ENCODE measurements at places on chromosomes 4 and X.

DNA sequence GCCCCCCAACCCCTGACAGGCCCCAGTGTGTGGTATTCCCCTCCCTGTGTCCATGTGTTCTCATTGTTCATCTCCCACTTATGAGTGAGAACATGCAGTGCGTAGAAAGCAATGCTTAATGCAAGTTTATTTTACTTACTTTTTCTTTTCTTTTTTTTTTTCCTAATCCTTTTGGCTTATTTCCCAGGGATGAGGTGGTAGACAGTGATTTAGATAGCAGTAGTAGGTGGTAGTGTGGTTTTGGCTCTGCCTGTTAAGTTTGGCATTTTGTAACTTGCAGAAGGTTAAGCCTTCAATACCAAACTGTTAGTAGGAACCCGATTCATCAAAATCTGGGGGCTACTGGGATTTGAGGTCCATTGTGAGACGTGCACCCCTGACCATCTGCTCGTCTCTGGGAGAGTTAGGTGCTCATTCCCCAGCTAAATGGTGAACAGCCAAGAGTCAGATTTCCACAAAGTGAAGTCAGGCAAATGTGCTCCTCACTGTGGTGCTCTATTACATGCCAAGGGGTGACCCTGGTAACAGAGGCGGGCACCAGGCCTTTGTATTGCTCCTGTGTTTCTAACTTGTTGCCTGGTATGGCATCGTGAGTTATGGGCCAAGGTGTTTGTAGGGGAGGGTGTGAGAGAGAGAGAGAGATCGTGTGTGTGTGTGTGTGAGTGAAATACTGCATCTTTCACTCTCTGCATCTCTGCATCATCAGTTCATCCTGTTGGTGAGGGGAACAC, 70.3 kb downstream of the PHOX2B start:
- DNase-seq = no peak

- no peak for DNase-seq
Measured at GRCh38 chrX:47311932-47312774, 58.2 kb upstream of the ZNF157 start.

DNA sequence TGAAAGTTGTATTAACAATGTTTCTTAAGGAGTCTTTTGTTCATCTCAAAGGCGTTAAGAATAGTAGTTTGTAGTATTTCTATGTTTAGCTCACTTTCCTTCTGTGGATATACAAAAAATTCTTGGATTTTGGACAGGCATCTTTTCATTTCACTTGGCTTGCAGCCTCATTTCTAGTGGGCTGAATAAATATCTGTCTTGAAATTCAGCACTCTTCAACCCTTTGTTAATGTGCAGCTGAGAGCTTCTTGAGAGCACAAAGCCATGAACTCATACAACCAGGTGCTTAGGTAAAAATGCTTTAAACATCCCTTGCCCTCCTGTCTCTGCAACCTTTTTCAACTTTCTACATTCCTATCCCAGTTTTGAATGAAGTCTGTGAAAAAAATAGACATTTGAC, 1003.2 kb downstream of the C4orf33 start:
- DNase-seq = no peak

- DNase-seq = peak; percentile 78
Measured at GRCh38 chrX:69285401-69285877, 120.2 kb upstream of the PJA1 start.

GRCh38 chr4:142347241-142347640, 498.9 kb downstream of the INPP4B start:
- no peak for DNase-seq

DNA sequence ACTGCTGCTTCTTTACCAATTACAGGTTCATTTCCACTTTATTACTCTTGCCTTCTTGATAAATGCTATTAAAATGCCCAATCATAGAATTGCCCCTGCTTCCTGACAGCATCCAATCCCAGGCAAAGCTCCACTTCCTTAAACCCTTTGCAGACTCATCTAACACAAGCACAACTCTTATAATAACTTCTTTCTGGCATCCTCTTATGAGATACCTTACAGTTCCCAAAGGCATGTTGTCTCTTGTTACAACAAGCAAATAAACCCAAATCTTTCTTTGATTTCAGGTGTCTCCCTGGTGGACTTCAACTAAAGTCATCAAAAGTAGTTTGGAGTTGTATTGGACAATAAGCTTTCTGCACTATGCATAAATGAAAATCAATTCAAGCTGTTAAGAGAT, 22.5 kb upstream of the ADH7 start:
- DNase-seq = no peak

DNA sequence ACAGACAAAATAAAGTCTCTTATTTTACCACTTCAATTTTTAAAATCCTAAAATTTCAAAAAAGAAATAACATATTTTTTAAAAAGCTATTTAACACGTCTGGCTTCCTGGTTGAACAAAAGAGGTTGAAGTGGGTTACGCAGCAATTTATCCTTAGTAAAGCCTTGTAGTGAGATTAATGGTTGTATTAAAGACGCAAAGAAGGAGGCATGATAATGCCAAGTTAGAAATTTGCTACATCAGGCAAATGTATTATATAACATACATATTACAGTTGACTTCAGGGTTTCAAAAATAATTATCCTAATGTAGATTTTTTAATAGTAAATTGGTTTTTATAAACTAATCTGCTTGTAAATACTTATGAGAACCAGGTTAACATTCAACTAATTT, 35.3 kb downstream of the ANKRD17 start:
- DNase-seq = no peak

DNA sequence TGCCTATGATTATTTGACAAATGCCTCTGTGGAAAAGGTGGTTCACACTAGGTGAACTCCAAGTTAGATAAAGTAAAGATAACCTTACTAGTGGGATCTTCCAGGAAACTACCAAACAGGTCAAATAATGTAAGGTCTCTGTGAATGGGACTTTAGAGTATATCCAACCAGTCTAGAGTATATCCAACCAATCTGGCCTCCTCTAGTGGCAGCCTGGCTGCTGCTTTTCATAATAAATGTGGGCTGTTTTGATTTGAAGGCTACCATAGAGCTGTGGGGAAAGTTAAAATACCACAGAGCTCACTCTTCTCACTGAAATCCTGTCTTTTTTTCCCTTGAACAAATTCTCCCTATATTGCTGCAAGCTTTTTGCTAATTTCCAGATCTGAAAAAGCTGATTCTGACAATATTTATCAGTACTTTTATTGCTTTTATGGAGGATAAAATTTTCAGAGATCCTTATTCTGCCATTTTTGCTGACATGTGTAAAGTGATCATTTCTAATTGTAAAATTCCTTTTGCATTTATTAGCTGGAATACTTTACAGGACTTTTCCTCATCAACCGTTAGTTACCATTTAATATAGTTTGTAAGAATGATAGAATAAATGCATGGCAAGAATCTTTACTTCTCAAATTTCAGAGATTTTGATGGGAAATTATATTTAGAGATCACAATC, 111.3 kb downstream of the TET2 start:
- DNase-seq = no peak

DNA sequence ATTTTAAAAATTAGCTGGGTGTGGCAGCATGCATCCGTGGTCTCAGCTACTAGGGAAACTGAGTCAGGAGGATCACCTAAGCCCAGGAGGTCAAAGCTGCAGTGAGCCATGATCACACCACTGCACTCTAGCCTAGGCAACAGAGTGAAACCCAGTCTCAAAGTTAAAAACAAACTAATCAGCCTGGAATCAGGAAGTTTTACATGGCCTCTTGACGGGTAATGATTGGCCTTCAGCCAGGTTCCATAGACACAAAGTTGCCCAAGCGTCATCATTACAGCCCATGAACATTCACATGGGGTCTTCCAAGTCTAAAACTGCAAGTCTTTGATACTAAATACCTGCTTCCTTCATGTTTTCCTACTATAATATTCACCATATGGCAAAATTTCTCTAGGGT, 10.0 kb upstream of the RGN start:
- DNase-seq = no peak

DNA sequence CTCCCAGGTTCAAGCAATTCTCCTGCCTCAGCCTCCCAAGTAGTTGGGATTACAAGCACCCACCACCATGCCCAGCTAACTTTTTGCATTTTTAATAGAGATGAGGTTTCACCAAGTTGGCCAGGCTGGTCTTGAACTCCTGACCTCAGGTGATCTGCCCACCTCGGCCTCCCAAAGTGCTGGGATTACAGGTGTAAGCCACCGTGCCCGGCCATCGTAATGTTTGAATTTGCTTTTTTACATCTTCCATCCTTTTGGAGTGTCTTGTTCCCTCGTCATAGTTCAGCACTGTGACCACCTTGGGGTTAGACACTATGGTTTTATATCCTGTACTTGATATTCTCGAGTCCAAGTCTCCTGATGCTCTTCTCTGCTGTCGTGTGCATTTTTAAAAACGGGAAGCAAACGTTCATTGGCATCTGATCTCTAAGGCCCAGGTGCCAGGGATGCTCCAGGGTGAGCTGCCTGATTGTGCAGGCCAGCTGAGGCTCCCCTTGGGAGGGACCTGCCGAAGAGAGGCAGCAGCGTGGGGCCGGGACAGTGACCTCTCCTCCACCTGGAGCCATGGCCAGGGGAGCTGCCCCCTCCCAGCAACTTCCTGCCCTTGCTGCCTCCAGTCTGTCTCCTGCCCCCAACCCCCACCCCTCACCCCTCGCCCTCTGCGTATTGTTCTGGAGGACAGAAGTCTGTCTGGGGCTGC, 16.7 kb downstream of the DGKQ start:
- no peak for DNase-seq

DNA sequence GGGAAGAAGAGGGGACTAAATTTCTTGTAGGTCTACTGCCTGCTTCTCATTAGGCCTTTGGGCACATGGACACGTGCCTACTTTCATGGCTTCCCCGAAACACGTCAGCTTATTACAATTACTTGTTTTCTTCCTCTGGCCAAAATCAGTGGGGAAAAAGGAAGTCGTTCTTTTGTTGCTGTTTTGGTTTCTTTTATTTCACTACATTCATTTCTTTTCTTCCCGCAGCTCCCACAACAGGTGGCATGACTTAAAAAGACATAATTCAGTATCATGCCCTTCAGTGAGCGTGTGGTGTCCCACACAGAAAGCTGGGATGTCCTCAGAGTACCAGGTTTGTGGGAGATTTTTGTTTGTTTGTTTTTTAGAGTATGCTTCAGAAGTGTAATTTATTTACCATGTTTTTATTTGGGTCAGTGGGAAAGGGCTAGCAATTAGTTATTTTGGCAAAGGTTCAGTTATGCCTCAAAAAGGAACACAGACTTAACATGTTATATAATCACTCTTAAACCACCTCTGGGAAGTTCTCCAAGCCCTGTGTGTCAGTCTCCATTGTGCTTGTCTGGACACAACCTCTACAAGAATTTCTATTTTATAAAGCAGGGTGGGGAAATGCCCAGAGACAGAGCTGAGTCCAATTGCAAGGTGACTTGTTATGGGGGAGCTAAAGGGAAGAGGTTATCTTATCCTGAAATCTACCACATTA, 44.2 kb upstream of the SPRY1 start:
- DNase-seq = no peak

DNA sequence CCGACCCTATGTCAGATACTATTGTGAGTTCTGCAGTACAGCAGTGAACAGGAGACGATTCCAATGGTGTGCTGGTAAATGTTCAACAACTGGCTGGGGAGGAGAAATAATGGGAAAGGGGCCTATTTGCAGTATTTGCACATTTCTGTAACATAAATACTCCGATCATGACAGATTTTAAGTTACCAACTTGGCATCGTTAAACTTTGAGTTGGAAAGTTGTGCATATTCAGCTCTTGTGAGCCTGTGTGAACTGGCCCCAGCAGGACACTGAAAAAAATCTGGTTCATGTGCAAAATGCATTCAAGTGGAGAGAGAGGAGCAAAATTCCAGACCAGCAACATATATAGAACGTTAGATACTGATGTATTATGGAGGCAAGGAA, 175.0 kb downstream of the MAPK10 start:
- DNase-seq = no peak

GRCh38 chr4:103076747-103077347, at the start of gene SLC9B2:
SLC9B2 (minus strand) TSS chr4:103076761; CDS start chr4:103067550, 9,211 bp downstream.
- no peak for DNase-seq

DNA sequence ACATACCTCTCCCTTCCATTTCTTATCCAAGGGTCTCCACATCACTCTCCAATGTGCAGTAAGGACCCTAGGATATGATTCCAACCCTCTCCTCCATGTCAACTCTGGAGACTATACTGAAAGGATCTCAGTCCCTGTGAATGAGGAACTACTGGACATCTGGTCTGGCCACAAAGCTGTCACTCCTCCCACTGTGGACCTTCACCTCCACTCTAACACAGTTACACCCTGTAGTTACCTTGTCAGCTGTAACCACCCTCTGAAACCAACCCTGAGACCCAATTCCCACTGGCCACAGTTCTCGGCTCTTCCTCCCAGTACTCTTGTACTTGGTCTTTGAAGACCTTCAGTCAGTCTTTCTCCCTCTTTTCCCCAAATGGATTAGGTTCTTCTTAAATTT, 2.9 kb downstream of the TMEM128 start:
- DNase-seq = no peak

- DNase-seq = no peak
Measured at GRCh38 chrX:89124985-89125384, 378.0 kb downstream of the CPXCR1 start.

- no peak for DNase-seq
Measured at GRCh38 chr4:149370002-149370401, 445.6 kb downstream of the IQCM start.

- no peak for DNase-seq
Measured at GRCh38 chr4:124803641-124804040, 91.1 kb upstream of the ANKRD50 start.

- DNase-seq = no peak
Measured at GRCh38 chr4:128387600-128388351, 100.2 kb upstream of the PGRMC2 start.

- no peak for DNase-seq
Measured at GRCh38 chrX:34130501-34130900, 1.6 kb downstream of the FAM47A start.

DNA sequence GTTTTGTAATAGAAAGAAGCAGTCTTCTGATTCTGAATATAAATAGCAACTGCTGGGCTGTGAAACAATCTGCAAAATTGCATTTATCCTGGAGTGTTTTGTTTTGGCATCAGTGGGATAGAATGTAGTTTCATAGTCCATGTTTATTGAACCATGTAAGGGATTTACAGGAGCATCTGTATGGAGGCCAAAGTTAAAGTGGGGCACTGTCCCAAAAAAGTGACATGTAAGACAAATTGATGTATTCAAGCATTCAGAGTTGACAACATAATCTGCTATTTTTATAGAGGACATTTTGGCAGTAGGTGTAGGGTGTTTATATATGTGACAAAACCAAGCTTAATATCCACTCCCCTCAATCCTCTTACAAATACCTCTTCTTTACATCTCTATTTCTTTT, 200.5 kb upstream of the ANK2 start:
- DNase-seq = no peak

DNA sequence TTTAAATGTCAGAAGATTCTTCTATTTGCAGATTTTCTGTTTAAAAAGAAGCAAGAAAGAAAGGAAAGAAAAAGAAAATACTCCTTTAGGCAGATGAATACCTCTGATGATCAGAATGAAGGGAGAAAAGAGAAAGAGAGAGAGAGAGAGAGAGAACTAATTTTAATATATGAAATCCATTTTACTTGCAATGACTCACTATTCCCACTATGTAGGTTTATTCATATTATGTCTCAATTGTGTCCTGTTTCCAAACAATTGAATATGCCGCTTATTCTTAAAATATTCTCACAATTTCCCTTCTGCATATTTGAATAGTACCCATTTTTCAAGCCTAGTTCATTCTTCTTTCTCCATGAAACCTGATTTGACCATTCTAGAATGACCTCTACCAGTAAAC, 11.7 kb downstream of the MEPE start:
- DNase-seq = no peak

- no peak for DNase-seq
Measured at GRCh38 chr4:102614801-102615200, 113.6 kb downstream of the NFKB1 start.

Data from Right ventricle myocardium inferior (tissue), 1 donor.